Kidney glomerular epithelial cell (primary cell): ENCODE measurements at places on chromosomes 4 and X.

- no peak for DNase-seq
Observed at GRCh38 chr4:118373614-118374255, 20.9 kb upstream of the PRSS12 start.

- DNase-seq, result peak; percentile 99
Observed at GRCh38 chr4:119103263-119103662, 32.4 kb upstream of the MYOZ2 start.

- no peak for DNase-seq
Observed at GRCh38 chr4:138344054-138344453, 101.9 kb upstream of the SLC7A11 start.

DNA sequence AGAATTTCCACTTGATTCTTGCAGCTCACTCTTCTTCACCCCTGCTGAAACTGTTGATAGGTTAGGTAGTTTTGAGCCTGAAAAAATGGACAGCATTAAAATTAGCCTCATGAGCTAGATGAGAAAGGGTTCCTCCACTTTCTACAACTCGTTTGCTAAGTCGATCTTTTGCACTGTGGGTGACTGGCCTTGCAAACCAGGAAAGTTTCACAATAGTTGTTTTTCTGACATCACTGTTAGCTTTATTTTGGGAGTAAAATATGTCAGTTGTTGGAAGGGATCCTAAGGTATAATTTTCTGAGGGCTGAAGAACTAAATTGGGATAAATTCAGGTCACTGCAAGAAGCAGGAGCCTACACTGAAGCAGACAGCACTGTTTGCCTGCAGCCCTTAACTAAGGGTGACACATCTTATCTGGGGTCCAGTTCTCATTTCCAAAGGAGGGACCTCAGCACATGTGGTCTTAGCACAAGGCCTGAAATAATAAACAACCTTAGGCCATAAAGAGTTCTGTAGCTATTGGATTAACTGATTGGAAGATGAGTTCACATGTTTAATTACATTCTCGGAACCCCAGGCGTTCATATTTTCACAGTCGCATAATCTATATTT is 29.1 kb downstream of the ANAPC4 start:
- no peak for DNase-seq

DNA sequence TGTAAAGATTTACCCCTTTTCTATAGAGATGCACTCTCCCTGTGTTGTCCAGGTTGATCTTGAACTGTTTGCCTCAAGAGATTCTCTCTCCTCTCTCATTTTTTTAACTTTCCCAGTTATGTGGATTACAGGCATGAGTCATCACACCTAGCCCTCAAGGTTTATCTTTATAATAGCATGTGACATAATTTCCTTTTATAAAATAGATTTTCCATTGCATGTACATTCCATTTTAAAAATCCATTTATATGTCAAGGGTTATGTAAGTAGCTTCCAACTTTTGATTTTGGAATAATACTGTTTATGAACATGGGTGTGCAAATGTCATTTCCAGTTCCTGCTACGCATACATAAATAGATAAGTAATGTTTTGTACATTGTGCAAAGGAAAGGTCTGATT is 20.6 kb downstream of the ZNF721 start:
- no peak for DNase-seq

- no peak for DNase-seq
Observed at GRCh38 chrX:135449637-135450550, 28.1 kb downstream of the SMIM10L2A start.

DNA sequence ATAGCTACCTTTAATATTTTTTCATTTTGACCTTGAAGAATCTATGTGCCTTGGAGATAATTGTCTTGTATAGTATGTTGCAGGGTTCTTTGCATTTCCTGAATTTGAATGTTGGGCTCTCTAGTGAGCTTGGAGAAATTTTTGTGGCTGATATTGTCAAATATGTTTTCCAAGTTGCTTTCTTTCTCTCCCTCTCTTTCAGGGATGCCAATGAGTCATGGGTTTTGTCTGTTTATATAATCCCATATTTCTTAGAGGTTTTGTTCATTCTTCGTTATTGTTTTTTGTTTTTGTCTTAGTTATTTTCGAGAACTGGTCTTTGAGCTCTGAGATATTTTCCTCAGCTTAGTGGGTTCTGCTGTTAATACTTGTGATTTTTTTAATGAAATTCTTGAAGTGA is 20.7 kb downstream of the RAB40AL start:
- DNase-seq, result no peak

- no peak for DNase-seq
Observed at GRCh38 chr4:4726051-4726450, 133.4 kb upstream of the MSX1 start.

GRCh38 chr4:82989575-82990429 is 20.8 kb downstream of the LIN54 start:
- DNase-seq, result no peak

DNA sequence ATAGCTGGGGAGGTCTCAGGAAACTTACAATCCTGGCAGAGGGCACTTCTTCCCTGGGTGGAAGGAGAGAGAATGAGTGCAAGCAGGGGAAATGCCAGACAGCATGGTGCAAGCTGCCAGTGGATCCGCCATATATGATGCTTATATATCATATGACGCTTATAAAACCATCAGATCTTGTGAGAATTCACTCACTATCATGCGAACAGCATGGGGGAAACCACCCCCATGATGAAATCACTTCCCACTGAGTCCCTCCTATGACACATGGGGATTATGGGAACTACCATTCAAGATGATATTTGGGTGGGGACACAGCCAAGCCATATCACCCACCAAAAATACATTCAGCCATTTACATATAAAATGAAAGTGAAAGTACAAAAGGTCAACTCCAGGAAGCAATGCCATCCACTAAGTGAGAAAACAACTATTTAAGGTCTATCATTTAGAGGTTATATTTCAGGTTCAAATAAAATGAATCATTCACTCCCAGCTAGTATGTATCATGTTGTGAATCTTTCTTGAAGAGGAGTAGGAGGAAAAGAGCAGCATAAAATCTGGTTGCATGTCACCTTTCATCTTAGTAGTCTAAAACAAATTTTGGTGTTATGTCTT is 20.3 kb upstream of the DYNLT3 start:
- no peak for DNase-seq

- DNase-seq, result no peak
Observed at GRCh38 chr4:26785810-26786209, 74.8 kb upstream of the STIM2 start.

GRCh38 chrX:137852502-137852901 is 286.6 kb downstream of the ZIC3 start:
- DNase-seq, result no peak

- no peak for DNase-seq
Observed at GRCh38 chr4:143616771-143617170, 83.7 kb downstream of the FREM3 start.

DNA sequence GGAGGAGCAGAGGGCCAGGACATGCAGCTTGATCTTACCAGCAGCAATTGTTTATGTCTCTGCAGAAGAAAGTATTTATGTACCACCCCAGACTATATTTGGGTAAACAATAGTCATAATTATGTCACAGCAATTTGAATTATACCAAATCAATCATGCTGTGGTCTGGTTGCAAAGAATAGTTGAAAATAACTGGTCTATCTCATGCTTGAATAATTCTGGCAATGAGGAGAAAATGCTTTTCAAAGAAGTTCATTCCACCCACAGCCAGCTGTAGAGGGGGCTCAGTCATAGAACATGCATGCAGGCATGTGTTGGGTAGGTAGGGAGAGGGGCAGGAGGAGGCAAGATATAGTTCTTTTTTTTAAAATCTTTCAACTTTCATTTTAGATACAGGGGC is 399.2 kb downstream of the IL15 start:
- DNase-seq, result peak; percentile 17
